Breast epithelium (tissue), 4 donors: ENCODE measurements at places on chromosomes 2 and 18. TPM values are rescaled to one million over a fixed set of nuclear protein-coding genes. Genes with fewer than 3 reads are reported as not detected.
A peak's percentile ranks its signal among the peaks of the same experiment; 100 is the strongest.

The CCDC102B gene
- total RNA-seq, result 9.1 TPM

The LOXL3 gene
- 6.6 TPM for total RNA-seq

The ELOA2 gene
- not detected for total RNA-seq

DNA sequence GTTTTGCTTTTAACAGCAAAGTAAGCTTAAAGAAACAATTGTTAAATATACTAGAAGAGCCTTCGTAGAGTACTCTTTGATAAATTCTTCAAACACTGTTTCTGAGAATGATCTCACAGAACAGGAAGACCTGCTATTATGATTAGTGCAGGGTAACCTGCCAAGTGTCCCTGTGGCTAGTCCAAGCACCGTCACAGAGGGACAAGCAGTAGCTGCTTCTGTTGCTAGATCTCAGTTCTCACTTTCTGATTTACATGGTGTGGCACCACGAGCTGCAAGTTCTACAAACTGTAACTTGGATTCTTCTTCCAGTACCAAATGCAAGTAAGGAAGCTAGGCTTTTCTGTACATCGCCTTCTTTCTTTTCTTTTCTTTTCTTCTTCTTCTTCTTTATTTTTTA is 121.5 kb downstream of the PIEZO2 start:
- no peak overlapping the region for H3K4me3 ChIP-seq
- DNase-seq, result no peak
- no peak overlapping the region for H3K27ac ChIP-seq
- H3K4me1 ChIP-seq, result no peaks in the 10 kb centered on the region
- H3K36me3 ChIP-seq, result no peaks in the 10 kb centered on the region

DNA sequence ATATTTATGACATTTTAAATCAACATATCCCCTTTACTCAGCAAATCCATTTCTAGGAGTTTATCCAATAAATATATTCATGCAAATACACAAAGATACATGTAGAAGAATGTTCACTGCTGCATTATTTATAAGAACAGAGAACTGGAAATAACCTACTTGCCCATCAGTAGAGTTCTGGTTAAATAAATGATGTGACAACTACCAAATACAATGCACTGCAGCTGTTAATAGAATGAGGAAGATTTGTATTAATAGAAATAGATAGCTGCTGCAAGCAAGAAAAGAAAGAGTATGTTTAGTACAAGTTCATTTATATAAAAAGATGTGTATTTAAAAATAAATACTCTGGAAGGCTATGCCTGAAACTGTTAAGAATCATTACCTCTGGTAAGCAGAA is 49.3 kb upstream of the CSRNP3 start:
- no peak overlapping the region for H3K4me3 ChIP-seq
- DNase-seq, result no peak
- no peaks in the 10 kb centered on the region for H3K36me3 ChIP-seq
- H3K4me1 ChIP-seq, result no peaks in the 10 kb centered on the region

DNA sequence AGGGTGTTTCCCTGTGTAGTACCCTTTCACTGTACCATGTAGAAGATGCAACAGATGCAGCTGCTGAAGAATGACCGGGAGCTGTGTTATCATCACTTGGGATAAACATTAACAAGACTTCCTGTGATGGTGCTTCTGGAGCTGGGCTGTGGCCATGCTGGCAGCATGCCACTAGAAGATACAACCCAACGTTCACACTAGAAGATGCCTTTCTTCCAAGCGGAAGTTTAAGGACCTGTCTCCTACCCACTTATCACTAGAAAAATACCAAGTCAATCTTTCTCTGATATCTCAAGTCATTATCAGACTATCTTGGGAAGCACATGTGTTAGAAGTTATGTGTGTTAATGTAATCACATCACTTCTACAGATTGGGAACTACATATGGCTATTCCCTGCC is 953.5 kb downstream of the CNTNAP5 start:
- no peak for DNase-seq
- no peaks in the 10 kb centered on the region for H3K36me3 ChIP-seq
- H3K27ac ChIP-seq, result no peak overlapping the region
- H3K27me3 ChIP-seq, result no peaks in the 10 kb centered on the region
- H3K4me1 ChIP-seq, result no peaks in the 10 kb centered on the region

- DNase-seq, result no peak
- H3K4me1 ChIP-seq, result no peaks in the 10 kb centered on the region
- H3K27me3 ChIP-seq, result no peaks in the 10 kb centered on the region
- no peak overlapping the region for H3K4me3 ChIP-seq
Measured at GRCh38 chr2:15968280-15969178, 28.2 kb downstream of the MYCN start.

The FAM110C gene
- total RNA-seq, result 1.6 TPM

GRCh38 chr18:59954241-59954640 is 54.4 kb downstream of the PMAIP1 start:
- H3K27ac ChIP-seq, result no peak overlapping the region
- no peaks in the 10 kb centered on the region for H3K36me3 ChIP-seq
- H3K27me3 ChIP-seq, result no peaks in the 10 kb centered on the region
- no peak for DNase-seq
- no peaks in the 10 kb centered on the region for H3K4me1 ChIP-seq

DNA sequence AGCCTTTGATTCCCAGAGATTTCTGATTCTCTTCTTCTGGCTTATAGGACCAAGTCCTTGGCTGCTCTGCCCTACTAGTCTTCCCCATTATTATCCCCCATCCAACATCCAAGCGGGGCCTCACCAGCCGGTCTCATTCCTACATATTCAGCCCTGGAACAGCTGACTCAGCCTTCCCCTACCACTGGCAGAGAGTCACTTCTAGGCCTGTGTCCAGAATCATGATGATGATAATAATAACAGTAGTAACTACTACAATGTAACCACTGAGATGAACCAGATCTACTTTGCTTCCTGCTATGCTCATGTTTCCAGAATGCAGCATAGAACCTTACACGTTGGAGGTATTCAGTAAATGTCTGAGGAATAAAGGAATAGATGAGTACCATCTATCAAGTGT is 295.2 kb downstream of the SRBD1 start:
- no peaks in the 10 kb centered on the region for H3K4me1 ChIP-seq
- no peak overlapping the region for H3K4me3 ChIP-seq
- no peaks in the 10 kb centered on the region for H3K27me3 ChIP-seq
- DNase-seq, result no peak
- no peaks in the 10 kb centered on the region for H3K36me3 ChIP-seq

The CDK15 gene
- total RNA-seq, result 4.6 TPM

DNA sequence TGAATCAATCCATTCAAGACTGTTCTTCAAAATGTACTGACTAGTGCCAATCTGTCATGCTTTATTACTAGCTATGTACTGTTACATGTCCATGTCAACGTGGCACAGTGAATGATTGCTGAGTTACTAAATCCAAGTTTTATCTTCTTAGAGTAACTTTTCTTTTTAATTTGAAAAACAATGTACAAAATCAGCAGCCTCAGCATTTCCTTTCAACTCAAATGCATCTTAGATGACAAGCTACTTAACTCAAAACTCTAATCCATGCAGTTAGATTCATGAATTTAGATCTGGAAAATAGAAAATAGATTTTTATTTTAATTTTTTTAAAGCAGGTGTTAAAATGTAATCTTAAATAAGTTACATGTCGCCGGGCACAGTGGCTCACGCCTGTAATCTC is 174.2 kb downstream of the CAPN13 start:
- H3K27ac ChIP-seq, result no peak overlapping the region
- no peak for DNase-seq
- no peak overlapping the region for H3K4me3 ChIP-seq

The APCDD1 gene
- 275 TPM for total RNA-seq

The ALPI gene
- not detected for total RNA-seq

The ANKRD30BL gene
- total RNA-seq, result not detected

DNA sequence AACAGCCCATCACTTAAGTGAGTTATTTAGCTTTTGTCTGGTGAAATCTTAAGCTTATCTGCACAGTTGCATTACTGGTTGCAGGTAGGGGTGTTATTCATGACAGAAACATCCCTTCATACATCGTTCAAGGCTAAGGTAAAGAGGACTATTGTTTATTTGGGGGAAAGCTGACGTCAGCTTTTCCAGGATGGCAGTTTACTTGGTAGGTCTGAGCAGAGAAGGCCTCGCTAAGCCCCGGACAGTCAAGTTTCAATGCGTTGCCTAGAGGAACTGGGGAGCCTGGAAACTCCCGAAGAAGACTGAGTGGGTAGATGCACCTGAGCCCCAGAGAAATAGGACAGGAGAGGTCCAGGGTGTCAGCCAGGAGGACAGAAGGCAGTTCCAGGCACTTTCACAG is 2.2 kb downstream of the RNU4ATAC start:
- H3K4me1 ChIP-seq, result peaks cover 12% of the 10 kb centered on the region
- H3K4me3 ChIP-seq, result no peak overlapping the region
- DNase-seq, result no peak
- H3K27me3 ChIP-seq, result no peaks in the 10 kb centered on the region

- H3K27ac ChIP-seq, result no peak overlapping the region
- no peaks in the 10 kb centered on the region for H3K27me3 ChIP-seq
Measured at GRCh38 chr2:25367296-25367695, 25.6 kb upstream of the DNMT3A start.

The POTEC gene
- 4.9 TPM for total RNA-seq

DNA sequence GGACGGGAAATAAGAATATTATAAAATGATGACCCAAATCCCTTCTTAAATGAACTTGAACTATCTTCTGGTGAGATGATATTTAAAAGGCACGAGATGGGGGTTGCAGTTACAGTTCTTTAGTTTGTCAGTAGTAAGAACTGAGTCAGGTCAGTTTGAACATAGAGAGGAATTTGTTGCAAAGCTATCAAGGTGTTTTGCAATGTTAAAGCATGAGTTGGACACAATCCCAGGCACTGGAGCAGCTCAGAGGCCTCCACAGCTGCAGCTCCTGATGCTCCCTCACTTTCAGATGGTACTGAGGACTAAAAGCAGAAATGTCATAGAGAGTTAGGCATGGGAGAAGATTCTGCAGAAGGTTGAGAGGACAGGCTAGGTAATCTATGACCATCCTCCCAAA is 236.0 kb downstream of the BCL2 start:
- H3K4me3 ChIP-seq, result no peak overlapping the region
- no peaks in the 10 kb centered on the region for H3K4me1 ChIP-seq
- H3K27me3 ChIP-seq, result no peaks in the 10 kb centered on the region
- DNase-seq, result no peak

- no peaks in the 10 kb centered on the region for H3K36me3 ChIP-seq
- no peaks in the 10 kb centered on the region for H3K27me3 ChIP-seq
- no peaks in the 10 kb centered on the region for H3K4me1 ChIP-seq
- H3K27ac ChIP-seq, result no peak overlapping the region
Measured at GRCh38 chr18:3071676-3072075, 58.7 kb upstream of the LPIN2 start.

DNA sequence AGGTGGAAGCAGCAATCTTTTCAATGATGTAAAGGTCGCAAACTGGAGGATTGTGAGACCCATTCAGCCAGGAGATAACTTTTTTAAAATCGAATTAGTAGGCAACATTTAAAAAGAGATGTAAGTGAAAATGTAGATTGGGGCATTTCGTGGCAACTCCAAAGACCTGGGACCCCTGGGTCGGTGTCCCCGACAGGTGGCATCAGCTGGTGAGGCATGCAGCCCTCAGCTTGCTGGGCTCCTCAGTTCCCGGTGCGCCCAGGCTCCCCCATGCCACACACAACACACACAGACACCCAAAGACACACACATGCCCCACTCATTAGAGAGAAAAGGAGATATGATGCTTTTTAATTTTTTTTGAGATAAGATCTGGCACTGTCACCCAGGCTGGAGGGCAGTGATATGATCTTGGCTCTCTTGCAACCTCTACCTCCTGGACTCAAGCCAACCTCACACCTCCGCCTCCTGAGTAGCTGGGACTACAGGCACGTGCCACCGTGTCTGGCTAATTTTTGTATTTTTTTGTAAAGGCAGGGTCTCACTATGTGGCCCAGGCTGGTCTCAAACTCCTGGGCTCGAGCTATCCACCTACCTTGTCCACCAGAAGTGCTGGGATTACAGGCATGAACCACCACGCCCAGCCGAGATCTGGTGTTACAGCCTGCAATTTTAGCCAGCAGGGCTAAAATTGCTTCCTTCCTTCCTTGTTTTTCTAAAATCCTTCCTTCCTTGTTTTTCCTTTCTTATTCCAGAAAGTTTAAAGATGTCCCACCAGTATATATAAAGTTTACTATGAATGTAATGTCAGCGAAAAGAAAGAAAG is 122.6 kb upstream of the EPAS1 start:
- H3K36me3 ChIP-seq, result no peaks in the 10 kb centered on the region
- no peak overlapping the region for H3K4me3 ChIP-seq
- DNase-seq, result no peak
- no peak overlapping the region for H3K27ac ChIP-seq
- H3K27me3 ChIP-seq, result no peaks in the 10 kb centered on the region

DNA sequence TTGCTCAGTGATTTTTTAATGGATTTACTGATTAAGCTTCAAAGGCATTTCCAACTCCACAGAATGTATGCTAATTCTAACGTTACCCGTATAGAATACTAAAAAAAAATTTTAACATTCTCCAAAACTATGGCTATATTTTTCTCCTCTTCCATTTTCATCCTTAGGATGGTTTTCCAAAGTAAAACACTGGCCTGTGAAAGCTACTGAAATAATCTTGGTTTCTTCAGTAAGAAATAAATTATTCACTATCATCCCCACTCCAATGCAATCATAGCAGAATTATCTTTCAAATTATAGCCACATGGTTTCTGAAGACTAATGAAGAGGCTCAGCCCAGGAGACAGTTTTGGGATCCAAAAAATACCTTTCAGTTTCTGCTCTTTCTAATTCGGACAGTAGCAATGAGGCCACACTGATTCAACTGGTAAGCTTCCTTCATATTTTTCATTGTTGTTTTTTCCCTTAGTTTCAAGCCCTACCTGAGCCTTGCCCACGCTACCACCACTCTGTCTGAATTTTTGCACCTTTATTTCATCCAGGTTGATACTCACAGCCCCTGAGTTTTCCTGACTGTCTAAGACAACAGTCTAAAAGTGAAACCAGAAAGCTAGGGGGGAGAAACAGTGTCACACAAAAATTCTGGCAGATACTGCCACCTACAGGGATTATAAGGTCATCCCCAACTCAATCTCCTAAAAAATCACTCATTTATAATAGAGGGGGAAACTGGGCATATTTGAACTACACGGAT is 887.9 kb downstream of the NRXN1 start:
- no peaks in the 10 kb centered on the region for H3K27me3 ChIP-seq
- DNase-seq, result no peak
- no peaks in the 10 kb centered on the region for H3K36me3 ChIP-seq
- peak overlapping the region; percentile 63 for H3K4me3 ChIP-seq

GRCh38 chr2:236870370-236870769 is 215.3 kb upstream of the COPS8 start:
- H3K4me1 ChIP-seq, result no peaks in the 10 kb centered on the region
- no peaks in the 10 kb centered on the region for H3K36me3 ChIP-seq
- no peaks in the 10 kb centered on the region for H3K27me3 ChIP-seq
- DNase-seq, result no peak

- H3K4me1 ChIP-seq, result no peaks in the 10 kb centered on the region
- H3K4me3 ChIP-seq, result no peak overlapping the region
- H3K36me3 ChIP-seq, result no peaks in the 10 kb centered on the region
- no peak overlapping the region for H3K27ac ChIP-seq
Measured at GRCh38 chr2:35428548-35428947, 927.0 kb upstream of the CRIM1 start.

GRCh38 chr2:160267022-160267421 is 67.0 kb upstream of the ITGB6 start:
- no peak for DNase-seq
- H3K27ac ChIP-seq, result no peak overlapping the region
- no peak overlapping the region for H3K4me3 ChIP-seq
- H3K36me3 ChIP-seq, result no peaks in the 10 kb centered on the region
- no peaks in the 10 kb centered on the region for H3K27me3 ChIP-seq
- H3K4me1 ChIP-seq, result no peaks in the 10 kb centered on the region

GRCh38 chr2:190837420-190837819 is 43.2 kb upstream of the GLS start:
- no peak overlapping the region for H3K4me3 ChIP-seq
- no peak overlapping the region for H3K27ac ChIP-seq
- H3K27me3 ChIP-seq, result no peaks in the 10 kb centered on the region

The DCTN1 gene
- total RNA-seq, result 92.2 TPM

The SERPINB3 gene
- not detected for total RNA-seq

The C18orf32 gene
- 25.8 TPM for total RNA-seq
